Activated T-cell treated with anti-CD3 and anti-CD28 coated beads, Interleukin-2, amount 50 U/mL, for 72 hours (primary cell): ENCODE measurements at places on chromosomes 5 and 9. TPM values are rescaled to one million over a fixed set of nuclear protein-coding genes. Genes with fewer than 3 reads are reported as not detected.
A peak's percentile ranks its signal among the peaks of the same experiment; 100 is the strongest.

The SHROOM1 gene
- 1.1 TPM for total RNA-seq

DNA sequence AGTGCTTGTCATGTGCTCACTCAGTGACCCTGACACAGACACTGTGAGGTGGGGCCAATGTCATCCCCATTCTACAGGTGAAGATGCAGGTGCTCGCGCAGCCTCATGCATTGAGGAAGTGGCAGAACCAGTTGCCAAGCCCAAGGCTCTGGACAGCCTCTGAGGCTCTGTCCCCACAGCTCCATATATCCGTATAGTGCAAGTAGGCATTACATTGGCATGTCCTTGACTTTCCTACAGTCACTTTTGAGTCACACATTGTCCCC is 58.8 kb upstream of the ANGPTL2 start:
- no peak for DNase-seq

GRCh38 chr5:65961633-65962032 is 35.3 kb downstream of the ERBIN start:
- DNase-seq: peak; percentile 34

The IL4 gene
- total RNA-seq: 1.2 TPM

DNA sequence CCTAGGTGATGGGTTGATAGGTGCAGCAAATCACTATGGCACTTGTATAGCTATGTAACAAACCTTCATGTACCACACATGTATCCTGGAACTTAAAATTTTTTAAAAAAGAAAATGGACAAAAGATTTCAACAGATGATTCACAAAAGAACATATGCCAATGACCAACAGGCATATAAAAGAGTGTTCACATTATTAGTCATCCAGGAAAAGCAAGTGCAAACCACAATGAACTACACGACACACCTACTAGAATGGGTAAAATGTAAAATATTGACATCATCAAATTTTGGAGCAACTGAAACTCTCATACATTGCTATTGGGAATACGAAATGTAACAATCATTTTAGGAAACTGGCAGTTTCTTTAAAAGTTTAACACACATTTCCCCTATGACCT is 109.9 kb downstream of the YIPF5 start:
- DNase-seq: no peak

- no peak for DNase-seq
Measured at GRCh38 chr5:62475072-62475471, 62.5 kb downstream of the IPO11 start.
